Activated T-cell treated with anti-CD3 and anti-CD28 coated beads for 4 hours (primary cell): ENCODE measurements at places on chromosomes 5 and 9.

GRCh38 chr9:136977223-136977622 lies at the start of gene PTGDS:
PTGDS (plus strand) TSS chr9:136977504; CDS start chr9:136977579, 75 bp downstream.
- no peak for DNase-seq

DNA sequence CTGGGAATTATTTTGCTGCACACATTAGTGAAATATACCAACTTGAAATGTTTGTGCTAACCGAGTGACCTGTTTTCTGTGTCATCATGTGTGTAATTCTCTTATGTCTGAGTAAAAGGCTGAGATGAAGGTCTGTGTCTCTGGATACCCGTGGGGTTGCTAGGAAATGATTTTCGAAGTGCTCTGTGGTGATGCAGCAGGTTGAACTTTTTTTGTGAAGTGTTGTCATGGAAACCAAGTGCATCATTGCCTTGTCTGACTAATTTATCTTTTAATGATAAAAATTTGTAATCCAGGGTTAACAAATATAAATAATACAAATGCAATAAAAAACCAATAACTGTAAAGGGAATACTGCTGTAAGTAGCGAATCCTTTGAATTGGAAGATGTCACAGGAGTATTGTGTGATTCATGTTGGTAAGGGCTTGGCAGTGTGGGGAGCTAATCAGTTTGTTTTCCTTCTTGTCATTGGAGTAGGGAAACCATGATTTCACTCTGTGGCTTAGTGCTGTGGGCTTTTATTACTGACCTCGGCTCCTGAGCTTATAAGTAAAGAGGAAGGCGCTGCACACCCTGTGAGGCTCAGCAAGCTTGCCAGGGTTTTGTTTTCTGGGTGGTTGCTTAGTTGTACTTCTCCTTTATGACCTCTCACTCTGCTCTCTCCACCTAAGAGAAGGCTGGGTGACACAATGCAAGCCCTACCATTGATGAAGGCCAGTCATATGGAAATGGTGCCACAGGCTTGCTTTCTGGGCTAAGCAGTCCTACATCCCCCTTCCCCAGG lies 22.3 kb downstream of the PDE8B start:
- DNase-seq, result no peak

DNA sequence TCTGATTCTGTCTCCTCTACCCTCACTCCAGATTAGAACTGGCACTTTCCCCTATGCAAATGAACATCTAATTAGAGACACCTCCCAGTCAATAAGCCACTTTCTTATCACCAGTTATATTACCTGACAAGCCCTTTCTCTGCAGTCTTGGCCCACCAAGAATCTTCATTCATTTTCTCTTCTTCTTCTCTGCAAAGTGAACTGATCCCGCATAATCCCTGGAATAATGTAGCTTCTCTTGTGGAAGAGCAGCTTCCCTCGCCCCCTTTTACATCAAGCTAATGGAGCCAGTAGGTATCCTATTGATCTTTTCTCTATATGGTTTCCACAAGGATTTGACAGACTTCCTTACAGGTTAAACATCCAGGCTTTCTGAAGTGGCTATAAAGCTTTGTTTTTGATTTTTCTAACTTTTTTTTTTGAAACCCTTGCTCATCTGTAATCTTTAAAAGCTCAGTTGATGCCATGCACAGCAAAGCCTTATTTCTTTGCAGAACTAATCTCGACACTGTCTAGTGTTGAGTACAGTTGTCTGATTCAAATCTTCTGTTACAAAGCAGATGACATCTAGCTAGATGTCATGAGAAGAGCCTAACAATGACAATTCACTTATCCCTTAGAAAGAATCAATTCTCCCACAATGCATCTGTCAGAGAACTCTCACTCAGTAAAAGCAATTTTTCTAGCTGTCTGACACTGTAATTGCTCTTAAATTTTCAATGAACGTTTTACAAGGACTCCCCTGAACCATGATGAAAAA lies 281.4 kb downstream of the ISL1 start:
- DNase-seq, result no peak

- DNase-seq, result no peak
Observed at GRCh38 chr9:77945798-77946197, 85.8 kb downstream of the GNAQ start.

GRCh38 chr9:106287731-106288130 lies 575.2 kb upstream of the ZNF462 start:
- no peak for DNase-seq

DNA sequence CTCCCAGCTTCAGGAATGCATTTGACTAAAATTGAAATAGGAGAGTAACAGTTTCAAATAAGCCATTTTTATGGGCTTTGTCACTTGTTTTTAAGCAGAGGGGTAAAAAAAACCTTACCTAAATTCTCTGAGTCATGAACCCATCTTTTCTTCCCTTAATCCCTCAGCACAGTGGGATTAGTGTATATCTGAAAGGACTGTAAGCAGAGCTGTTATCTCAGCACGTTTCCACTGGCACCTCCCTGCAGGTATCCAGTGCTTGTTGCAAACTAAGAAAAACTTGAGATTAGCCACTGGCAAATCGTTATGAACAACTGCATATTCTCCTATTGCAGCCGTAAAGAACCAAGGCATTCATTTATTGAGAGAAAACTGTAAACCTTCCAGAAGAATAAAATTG lies 872.7 kb downstream of the EFNA5 start:
- no peak for DNase-seq

GRCh38 chr9:129983891-129984290 lies 59.1 kb downstream of the FNBP1 start:
- DNase-seq, result no peak

GRCh38 chr9:121059998-121060636 lies 10.0 kb upstream of the C5 start:
- peak; percentile 22 for DNase-seq

- DNase-seq, result no peak
Observed at GRCh38 chr5:6553972-6554371, 78.9 kb downstream of the NSUN2 start.

DNA sequence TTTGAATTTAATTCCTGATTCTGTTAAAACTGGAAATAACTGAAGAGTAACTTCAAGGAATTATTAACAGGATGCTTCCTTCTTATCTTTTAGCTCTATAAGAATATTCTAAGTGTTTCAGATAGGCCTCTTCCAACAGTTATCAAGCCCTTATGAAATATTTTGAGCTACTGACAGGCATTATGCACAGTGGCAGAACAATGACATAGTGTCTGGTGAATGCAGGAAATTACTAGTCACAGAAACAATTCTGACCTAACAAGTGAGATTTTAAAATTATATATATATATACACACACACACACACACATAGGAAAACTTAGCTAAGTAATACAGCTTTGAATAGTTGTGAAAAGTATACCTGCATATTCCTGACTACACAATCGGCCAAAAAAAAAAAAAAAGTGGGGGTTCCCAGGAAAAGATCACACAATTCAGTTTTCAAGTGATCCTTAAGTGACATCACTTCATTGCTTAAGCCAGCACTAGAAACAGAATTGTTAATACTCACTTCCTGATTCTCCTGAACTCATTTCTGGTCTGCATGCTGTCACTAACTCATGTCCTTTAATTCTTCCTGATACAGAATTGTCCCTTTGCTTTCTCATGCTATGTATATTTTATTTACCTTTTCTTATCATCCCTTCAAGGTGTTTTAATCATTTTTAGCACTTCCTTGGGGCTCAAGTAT lies 77.3 kb downstream of the SLC25A46 start:
- no peak for DNase-seq

DNA sequence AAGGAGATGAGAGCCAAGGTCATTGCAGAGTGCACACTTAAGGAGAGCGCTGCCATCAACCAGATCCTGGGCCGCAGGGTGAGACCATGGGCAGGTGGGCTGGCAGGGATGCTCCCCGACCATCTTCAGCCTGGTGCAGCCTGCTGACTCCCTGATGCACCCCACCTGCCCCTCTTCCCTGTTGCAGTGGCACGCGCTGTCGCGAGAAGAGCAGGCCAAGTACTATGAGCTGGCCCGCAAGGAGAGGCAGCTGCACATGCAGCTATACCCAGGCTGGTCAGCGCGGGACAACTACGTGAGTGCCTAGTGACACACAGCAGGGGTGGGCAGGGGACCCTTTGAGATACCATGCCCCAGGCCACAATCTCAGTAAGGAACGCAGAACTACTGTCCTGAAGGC lies 28.3 kb downstream of the TCF7 start:
- no peak for DNase-seq

- no peak for DNase-seq
Observed at GRCh38 chr9:75974016-75974766, 83.7 kb downstream of the PCSK5 start.

DNA sequence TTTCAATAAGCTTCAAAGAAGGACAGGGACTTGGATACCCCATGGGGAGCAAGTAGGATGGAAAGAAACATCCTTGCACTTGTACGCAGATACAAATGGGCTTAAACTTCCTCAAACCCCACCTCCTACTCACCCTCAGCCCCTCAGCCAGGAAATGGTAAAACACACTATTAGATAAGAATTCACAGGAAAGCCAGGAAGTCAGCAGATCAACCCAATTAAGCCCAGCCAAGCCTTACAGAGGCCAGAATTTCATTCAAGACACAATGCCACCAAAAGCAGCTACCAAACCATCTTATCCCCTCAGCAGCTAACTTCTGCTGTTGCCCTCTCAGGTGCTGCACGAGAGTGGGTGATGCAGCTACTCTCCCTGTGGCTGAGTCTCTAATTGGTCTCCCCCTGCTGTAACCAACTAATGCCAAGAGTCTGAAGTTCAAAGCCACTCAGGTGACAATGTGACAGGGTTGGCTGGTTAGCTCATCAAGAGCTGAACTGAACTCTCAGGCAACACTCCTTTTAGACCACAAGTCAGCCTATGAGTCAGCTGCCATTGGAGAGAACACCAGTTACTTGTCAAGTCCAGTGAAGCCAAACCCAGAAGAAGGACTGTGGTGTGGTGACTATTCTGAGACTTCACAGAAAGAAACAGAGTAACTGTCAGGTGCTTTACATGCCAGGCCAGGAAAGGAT lies 201.9 kb downstream of the ZNF608 start:
- DNase-seq, result no peak

DNA sequence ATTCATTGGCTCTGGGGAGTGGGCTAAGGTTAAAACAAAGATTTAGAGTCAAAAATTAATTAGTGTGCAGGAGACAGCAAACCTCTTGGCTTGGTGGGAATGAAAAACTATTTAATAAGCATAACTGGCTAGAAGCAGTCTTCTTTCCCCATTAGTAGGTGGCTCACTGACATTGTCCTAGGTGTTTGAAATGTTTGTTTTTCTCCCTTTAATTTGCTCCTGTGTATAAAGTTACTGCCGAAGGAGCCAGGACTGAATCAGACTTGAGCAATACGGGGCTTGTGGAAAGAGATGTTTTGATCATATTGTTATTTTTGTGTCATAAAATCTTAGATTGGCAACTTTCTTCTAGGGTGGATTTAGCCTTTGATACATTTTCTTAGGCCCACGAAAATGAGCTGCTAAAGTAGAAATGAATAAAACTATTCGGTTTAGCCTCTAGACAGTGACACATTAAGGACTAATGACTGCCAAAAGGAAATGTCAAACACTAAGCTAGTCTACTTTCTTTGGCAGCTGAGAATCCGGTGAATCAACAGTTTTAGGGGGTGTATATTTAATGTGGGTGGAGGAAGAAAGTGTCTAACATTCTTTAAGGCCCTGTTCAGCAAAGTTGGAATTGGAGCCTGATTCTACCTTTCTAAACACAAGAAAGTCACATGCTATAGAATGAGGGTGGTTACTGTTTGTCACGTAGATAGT lies 30.2 kb downstream of the LRRTM2 start:
- DNase-seq, result no peak

- DNase-seq, result no peak
Observed at GRCh38 chr9:20297646-20298084, 324.6 kb downstream of the MLLT3 start.

DNA sequence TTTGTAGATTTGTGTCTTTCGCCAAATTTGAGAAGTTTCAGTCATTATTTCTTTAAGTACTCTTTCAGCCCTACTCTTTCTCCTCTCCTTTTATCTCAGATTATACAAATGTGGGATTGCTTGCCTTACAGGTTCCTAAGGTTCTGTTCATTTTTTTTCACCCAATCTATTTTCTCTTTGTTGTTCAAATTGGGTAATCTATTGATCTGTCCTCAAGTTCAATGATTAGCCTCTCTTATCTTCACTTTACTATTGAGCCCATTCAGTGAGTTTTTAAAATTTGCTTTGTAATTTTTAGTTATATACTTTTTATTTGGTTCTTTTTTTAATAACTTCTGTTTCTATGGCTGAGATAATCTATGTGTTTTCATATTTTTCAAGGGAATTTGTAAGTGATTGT lies 282.1 kb downstream of the FER start:
- DNase-seq, result no peak

GRCh38 chr5:131914472-131914871 lies 31.0 kb downstream of the MEIKIN start:
- no peak for DNase-seq

GRCh38 chr5:71695595-71695994 lies 23.5 kb upstream of the CARTPT start:
- DNase-seq, result no peak

DNA sequence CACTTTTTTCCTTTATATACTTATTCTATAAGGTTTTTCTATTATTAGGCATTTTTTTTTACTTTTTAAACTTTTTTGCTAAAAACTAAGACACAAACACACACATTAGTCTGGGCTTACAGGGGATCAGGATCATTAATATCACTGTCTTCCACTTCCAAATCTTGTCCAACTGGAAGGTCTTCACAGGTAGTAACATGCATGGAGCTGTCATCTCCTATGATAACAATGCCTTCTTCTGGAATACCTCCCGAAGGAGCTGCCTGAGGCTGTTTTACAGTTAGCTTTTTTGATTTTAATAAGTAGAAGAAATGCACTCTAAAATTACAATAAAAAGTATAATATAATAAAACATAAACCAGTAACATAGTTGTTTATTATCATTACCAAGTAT lies 345.5 kb upstream of the PTGER4 start:
- no peak for DNase-seq

GRCh38 chr9:127360250-127360649 lies 36.7 kb upstream of the SLC2A8 start:
- no peak for DNase-seq
